ENCODE measurements at places on chromosomes 4 and X.

DNA sequence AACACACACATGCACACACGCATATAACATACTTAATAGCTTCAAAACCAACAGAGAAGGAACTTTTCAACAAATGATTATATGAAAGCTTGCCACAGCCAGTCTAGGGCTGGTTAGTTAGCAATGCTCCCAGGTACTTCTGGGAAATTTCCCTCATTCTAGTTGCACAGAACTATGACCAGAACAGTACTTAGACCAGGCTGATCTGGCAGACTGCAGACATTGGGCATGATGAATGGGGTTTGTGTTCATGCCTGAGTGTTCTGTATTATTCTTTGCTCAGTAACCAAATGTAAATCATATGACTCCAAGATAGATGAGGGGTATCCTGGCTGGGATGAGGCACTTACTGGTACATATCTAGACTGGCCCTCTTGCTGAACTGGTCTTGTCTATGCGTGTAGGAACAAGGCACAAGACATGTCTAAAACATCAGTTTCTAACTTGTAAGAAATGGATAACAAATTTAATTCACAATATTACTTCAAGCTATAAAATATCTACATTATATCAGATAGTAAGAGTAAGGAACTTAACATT, 50.3 kb upstream of the GEMIN8 start:
- no peak for DNase-seq

DNA sequence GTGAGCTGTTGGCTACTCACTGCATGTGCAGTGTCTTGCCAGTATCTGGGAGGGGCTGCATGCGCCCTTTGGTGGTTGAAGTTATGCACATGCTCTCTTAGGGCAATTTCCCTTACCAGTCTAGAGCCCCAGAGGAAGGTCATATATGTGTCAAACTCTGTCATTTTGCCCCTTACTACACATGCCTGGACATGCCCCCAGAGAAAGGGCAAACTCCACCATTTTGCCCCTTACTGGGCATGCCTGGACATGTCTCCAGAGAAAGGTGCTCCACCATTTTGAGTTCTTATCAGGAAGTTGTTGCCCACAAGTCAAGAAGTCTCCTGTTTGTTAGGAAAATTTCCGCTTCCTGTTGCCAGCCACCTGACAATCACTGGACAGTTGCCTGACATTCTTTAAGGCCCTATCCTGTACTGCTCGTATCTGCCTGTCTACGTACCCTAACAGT, 56.4 kb upstream of the PLAC8 start:
- DNase-seq: no peak

- no peak for DNase-seq
These were observed 116.6 kb upstream of the LCORL start for GRCh38 chr4:18138076-18138665.

DNA sequence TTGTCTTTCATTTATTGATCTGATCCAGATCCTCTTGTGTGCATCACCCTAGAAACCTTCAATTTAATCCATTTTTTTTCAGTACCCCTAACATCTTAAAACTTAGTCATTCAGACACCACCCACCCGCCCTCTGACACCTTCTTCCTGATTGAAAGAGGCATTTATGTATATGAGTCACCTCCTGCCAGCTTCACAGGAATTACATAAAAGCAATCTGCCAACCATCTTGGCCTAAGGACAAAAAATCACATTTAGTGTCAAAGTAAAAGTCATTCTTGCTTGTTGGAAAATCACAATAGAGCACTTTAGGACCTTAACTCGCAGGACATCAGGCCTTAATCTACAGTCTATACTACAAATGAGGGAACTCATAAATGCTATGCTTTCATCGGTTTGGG, 52.1 kb downstream of the NDST3 start:
- no peak for DNase-seq

DNA sequence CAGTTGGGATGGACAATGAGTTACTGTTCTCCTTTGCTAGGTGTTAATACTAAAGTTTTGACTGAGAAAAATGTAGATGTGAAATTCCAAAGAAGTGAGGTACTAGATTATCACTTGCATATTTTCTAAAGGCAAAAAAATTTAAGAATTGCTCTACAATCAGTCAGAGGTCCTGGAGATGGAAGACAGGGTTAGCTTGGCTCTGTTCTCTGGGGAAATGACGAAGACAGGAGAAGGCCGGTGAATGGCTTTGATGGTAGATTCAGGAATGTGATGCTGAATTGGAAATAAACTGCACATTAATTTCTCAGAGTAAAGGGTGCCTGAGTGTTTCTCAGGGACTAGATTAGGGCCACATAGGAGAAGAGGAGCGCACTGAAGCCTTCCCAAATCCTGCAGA, 214.0 kb upstream of the LEF1 start:
- no peak for DNase-seq

DNA sequence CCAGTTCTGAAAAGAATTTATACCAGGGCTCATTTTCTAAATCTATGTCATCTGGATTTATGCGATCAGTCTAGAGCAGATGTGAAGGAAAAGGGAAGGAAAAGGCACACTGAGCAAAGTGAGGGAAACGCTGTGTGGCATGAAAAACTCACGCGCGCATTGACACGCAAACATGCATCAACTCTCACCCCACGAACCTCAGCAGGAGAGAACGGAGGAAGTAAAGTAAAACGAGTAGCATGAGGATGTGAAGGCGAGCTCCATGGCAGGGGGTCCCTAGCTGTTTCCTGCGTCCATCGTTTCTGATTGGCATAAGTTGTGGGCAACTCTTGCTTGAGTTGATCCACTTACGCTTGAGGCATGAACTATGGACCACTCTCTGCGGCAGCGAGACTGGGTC, 102.8 kb upstream of the PDLIM3 start:
- DNase-seq: no peak

DNA sequence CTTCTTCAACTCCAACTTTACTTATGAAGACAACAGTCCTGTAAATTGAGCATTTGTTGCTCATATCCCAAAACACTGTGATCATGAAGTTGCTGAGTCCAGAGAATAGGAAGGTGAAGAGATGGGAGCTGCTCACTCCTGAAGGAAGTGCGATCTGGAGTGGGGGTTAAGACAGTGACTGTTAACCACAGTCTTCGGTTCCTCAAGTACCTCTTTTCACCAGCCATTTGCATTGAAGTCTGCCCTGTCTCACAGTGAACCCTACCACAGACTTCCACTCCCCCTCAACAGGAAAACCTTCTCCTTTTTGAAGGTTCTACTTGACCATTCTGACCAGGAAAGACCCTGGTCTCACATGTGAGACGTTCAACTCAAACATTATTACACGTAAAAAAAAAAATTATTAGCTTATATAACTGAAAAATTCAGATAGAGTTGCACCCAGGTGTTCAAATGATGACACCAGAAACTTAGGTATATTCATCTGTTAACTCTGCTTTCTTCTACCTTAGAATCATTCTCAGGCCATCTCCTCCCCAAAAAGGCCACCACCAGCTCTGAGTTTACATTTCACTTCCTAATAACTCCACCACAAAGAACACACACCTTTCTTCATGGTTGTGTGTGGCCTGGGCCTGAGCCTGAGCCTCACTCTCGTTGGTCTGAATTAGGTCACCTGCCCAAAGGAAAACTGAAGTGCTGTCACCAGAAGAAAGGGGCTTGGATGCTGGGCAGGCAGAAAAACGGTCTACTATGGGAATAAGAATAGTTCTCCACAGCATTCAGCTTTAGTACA, 199.2 kb downstream of the DCTD start:
- no peak for DNase-seq

DNA sequence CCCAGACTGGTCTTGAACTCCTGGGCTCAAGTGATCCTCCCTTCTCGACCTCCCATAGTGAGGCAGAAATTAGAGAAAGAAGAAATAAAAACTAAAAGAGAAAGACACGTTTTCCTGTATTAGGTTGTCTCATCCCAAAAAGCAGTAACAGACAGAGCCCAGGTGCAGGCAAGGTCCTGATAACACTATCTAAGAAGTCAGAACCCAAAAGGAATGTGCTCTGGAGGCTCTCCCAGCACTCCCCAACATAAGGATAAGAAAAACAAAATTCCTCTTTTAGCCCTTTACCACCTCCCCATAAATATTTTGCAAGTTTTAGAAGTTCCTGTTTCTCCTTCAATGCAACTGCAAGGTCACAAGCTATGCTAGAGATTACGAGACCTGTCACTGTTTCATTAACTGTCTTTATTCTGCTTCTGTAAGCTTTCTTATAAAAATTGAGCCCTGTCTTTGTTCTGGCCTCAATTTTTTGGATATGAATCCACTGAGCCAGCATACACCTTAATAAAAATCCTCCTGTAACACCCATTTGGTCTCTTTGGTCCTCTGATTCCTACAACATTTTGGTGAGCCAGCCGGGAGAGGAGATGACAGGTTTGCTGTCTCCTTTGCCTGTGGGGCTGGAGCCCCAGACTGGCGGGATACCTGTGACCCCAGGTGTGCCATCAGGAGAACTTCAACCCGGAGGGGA, 25.9 kb downstream of the LIAS start:
- no peak for DNase-seq

- DNase-seq: no peak
These were observed 33.5 kb upstream of the ELOVL6 start for GRCh38 chr4:110231869-110232268.

DNA sequence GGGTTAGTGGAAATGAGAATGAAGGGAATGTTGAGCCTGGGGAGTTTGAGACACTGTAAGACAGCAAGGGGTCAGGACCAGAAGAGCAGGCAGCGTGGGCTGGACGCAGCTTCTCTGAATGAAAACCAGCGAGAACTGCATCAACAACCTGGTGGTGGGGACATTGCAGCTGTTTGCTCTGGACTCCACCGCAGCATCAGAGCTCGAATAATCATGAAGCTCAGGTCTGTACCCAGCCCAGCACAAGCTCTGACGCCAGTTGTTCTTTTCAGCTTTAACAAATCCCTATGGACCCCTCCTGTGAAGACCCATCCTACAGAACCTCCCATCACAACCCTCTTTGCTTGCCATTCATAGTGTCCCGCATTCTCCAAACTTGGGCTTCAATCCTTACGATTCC, 106.8 kb upstream of the PNPLA4 start:
- no peak for DNase-seq

GRCh38 chrX:14173873-14174272, 144.2 kb upstream of the GEMIN8 start:
- no peak for DNase-seq

DNA sequence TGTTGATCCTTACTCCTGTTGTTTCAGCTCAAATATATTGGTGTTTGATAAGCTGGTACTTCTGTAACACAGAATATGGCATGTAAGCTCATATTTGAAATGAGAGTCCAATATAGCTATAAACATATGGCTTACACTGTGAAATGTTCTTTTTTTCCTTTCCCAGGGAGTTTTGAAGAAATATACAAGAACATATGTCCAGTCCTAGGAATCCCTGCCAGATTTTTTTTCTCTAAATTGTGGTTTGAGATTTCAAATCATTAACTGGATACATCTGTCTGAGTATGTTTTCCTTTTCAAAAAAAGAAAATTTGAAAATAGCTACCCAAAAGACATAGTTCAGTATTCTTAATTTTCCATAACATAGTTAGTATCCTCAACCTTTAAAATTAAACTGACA, 60.2 kb downstream of the HMGB2 start:
- no peak for DNase-seq

GRCh38 chrX:74579597-74580198, 34.7 kb downstream of the RLIM start:
- DNase-seq: no peak

DNA sequence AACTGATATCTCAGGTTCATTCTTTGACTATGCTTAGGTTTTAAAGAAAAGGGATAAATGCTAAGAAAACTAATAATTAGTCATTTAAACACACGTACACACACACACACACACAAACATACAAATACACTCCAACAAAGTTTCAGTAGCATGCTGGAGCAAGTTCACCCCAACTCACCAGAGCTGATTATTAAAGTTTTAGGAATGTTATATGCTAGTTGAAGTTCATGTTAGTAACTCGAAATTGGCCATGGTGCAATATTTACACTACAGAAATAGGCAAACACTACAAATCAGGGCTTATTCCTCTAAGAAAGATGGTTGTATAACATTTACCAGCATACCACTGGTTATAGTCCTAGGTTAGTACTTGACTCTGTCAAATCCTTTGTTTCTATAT, 384.0 kb upstream of the DIPK2B start:
- DNase-seq: no peak

- DNase-seq: no peak
These were observed 859.5 kb downstream of the STIM2 start for GRCh38 chr4:27720010-27720766.

- DNase-seq: no peak
These were observed 32.4 kb downstream of the CYTL1 start for GRCh38 chr4:4986841-4987240.

DNA sequence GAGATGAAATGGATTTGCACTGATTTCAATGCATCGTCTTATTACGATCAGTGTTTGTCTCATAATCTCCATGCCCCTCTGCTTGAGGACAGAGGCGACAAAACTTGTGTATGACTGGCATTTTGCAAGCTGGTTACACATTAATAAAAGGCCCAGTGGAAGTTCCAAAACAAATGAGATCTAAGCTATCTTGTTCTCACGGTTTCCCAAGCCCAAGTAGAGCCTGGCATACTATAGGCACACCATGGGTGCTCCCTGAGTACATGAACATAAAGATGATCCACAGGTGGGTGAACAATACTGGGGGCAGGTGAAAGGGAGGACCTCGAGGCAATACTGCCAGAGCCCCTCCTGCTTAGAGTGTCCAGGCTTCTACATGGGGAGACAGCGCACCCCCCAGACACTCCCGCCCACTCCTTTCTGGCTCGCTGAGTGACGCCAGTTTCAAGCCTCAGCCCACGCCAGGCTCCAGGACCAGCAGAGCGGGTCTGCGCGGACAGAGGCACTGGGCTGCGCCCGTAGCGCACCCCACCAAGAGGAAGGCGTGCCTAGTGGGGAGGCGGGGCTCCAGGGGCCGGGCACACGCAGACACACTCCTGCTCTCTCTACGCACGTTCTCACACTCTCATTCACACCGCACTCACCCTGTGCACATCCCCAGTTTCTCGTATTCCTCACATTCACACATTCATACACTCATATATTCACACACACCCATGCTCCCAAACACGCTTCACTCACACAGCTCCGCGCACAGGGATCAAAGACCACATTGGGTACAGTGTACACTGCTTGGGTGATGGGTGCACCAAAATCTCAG, 8.9 kb upstream of the GSX2 start:
- DNase-seq: no peak

GRCh38 chrX:75155447-75155826, 646 bp downstream of the ABCB7 start:
- no peak for DNase-seq

GRCh38 chr4:127238956-127239475, 393.7 kb upstream of the INTU start:
- no peak for DNase-seq

GRCh38 chrX:47611489-47611888, 8.2 kb downstream of the SYN1 start:
- DNase-seq: no peak
